ENCODE measurements at places on chromosomes 4 and X.

DNA sequence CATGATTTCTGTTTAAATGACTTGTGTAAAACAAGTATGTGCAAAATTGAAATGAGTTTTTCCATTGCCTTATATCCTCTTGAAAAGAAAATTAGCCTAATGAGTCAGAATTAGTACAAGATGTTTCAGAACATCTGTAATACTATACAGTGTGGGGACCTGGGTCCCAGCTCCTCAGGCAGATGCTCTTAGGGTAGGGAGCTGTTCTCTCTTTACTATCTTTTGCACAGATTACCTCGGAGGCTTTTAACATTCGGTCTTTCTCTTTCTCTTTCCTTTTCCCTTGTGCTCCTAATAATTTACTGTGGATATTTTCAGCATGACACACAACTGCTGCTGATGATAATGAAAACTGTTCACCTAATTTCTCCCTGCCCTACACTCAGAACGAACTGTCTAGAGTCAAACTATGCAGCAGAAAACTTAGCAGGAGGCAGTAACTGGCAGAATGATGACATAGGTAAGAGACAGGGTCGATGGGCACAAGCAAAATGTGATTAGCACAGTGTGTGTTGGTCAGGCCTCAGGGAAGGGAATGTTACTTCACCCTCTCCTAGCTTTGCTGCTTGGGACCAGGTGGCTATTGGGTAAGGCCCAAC, 455.3 kb downstream of the PDHA2 start:
- DNase-seq = no peak

DNA sequence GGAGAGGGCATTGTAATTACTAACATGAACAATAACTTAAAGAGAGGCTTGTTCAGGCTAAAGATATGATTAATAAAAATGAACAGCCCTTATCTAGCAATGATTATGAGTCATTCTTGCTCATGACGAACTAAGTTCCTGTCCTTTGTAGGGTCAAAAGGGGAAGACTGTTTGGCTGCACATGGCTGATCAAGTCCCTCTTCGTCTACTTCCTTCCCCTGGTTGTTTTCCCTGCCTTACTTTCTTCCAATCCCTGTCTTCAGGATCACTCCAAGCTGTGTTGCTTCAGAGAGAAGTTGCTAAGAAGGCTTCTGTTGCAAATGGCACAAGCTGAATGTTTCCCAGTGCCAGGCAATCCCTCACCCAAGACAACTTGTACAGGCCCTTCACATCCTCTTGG, 115.0 kb upstream of the HS3ST1 start:
- no peak for DNase-seq

- DNase-seq = no peak
Observed at GRCh38 chr4:8905226-8905772, 33.7 kb upstream of the HMX1 start.

DNA sequence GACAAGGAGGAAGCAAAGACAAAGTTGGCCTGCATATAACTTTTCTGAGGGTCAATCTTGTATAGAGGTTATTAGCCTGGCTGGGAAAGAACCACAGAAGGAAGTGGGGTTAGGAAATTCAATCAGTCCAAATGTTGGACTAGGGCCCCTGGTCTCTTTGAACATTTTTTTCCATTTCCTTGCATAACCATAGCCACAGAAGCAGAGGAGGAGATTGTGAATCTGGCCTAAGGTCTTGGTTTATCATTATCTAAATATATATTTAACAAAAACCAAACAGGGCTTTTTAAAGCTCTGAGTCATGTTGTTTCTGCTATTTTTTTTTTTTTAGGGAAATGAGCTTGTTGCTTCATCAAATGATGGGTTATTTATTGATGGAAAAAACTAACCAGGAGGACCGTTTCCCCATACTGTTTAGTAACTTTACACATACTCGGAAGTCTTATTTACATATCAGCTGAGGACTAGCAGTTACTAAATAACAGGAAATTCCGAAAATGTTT, 97.7 kb upstream of the ACSL4 start:
- no peak for DNase-seq

GRCh38 chr4:45629717-45630116, 494.1 kb downstream of the GABRG1 start:
- DNase-seq = no peak

DNA sequence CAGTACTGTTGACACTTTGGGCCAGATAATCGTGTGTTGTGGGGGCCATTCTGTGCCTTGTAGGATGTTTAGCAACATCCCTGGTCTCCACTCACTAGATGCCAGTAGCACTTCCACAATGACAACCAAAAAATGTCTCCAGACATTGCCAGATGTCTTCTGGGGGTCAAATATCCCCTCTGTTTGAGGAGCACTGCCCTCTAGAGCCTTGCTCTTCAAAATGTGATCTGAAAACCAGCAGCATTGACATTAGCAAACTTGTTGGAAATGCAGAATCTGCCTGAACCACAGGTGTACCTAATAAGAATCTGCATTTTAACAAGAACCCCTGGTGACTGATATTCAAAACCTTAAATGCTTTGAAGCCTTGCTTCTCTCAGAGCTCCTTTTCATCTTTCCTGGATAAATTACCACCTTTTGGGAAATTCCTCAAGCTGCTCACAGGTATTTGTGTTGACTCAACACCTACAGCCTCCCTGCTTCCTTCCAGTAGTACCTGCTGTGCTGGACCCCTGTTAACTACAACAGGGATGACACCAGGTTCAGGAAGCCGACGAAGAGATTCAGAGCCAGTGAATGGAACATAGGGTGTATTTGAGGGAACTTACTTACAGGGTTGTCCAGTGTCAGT, 459.0 kb upstream of the NR3C2 start:
- DNase-seq = no peak

DNA sequence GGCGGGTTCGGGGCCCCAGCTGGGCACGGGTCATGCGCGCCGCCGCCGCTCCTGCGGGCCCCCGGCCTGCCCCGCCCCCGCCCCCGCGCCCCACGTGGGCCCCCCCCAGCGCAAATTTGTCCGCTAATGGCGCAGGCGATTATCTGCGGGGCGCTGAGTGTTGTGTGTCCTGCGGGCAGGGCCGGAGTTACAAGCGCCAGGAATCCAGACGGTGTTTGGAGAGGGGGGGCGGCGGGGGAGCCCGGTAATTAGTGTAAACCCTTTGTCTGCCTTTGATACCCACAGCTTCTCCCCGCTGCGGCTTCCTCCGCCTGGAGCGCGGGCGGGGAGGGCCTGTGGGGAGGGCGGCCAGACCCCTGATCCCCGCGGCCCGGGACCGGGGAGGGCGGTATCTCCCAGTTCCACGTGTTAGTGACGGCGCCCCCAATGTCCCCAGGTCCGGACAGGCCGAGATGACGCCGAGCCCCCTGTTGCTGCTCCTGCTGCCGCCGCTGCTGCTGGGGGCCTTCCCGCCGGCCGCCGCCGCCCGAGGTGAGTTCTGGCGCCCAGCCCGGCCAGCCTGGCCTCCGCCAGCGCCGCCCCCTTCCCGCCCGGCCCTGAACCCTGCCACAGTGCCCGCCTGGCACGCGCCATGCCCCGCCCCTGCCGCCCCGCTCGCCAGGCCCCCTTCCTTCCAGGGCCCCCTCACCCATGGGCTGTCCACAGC, 761 bp downstream of the FGFRL1 start:
- no peak for DNase-seq

DNA sequence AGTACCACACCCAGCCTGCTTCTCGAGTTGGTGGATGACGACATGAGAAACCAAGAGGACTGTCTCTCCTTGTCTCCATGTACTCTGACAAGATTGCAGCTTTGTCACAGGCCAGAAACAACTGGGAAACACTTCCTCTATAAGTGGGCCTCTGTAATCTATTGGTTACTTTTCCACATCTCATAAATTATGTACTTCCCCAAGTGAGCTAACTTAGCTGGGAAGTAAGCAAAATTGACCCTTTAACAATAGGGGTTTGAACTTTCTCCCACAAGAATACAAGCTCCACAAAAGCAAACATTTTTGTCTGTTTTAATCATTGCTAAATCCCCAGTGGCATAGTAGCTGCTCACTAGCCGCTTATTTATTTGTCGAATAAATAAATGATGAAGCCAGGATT, 14.1 kb upstream of the USO1 start:
- DNase-seq = no peak

DNA sequence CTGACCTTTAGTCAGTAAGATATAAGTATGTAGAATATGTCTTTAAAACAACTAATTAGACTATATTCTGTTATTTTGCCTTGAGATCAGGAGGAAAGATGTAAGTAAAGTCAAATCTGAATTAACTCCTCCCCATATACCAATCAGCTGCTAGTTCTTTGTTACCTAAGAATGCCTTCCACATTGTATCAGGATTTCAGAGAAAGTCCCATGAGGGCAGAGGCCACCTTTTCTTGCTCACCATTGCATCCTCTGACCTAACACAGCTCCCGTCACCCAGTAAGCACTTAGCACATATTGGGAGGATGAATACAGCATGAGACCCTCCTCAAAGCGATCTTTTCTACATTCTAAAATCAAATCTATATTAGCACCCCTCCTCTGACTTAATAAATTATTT, 87.0 kb downstream of the COL25A1 start:
- no peak for DNase-seq

DNA sequence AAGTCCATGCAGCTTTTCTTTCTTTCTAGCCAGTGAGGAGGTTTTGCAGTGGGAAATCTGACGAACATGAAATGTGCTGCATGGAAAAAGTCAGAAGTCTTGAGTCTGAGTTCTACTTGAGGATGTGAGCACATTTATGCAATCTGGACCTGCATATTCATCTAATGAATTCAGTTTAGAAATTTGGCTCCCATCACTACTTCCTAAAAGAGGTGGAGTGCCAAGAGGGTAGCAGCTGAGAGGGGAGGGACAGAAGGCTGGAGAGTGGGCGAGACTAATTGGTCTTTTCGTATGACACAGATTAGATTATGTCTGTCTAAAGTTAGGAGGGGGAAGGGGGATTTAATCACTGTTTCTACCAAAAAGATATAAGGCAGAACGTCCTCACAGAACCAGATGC, 535.9 kb downstream of the IQCM start:
- no peak for DNase-seq

GRCh38 chr4:113593400-113594230, 167.9 kb downstream of the CAMK2D start:
- DNase-seq = no peak

GRCh38 chr4:138572007-138572406, 329.9 kb upstream of the SLC7A11 start:
- DNase-seq = no peak

DNA sequence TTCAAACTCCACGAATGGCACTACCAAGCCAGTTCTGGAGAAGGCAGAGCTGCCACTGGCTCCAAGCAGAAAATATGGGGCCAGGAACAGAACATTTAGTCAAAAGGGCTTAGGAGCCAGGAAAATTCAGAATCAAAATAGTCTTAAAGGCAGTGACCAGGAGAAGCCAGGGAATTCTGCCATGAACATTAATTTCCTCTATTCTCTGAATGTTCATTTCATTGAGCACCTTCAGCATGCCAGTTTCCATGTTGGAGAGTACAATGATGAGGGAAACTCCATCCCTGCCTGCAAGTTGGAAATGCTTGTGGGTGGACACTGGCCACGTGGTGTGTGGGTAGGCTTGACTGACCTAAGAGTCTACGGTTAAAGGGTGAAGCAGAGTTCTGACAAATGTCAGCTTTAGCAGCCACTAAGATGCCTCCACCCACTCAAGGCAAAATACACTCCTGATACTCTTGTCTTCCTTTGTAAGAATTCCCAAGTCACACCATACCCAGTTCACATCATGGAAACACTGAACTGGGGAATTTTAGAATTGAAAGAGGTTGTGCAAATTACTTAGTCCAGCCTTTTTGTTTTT, 190.1 kb upstream of the C1QTNF7 start:
- DNase-seq = no peak

DNA sequence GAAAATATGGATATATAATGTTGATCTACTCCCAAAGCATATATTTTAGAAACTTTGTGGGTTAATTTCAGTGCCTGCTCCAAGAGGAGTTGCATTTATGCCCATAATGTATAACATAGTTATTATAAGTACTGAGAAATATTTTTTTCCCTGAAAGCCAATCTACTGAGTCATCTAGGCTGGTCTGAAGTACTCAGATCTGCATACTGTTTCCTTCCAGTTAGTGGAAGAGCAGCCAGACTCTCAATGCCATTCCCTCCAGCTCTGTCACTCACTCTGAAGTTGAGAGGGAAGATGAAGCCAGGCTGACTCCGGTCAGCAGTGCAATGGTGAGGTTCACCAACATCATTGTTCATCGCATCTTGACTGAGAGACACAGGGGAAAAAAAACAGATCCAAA, 505.1 kb downstream of the PPARGC1A start:
- no peak for DNase-seq

- DNase-seq = peak; percentile 0
Observed at GRCh38 chrX:37349221-37350033, at the start of gene PRRG1. TSS of gene PRRG1 (plus strand) at chrX:37349364. CDS start at chrX:37406250, 56,886 bp downstream.

DNA sequence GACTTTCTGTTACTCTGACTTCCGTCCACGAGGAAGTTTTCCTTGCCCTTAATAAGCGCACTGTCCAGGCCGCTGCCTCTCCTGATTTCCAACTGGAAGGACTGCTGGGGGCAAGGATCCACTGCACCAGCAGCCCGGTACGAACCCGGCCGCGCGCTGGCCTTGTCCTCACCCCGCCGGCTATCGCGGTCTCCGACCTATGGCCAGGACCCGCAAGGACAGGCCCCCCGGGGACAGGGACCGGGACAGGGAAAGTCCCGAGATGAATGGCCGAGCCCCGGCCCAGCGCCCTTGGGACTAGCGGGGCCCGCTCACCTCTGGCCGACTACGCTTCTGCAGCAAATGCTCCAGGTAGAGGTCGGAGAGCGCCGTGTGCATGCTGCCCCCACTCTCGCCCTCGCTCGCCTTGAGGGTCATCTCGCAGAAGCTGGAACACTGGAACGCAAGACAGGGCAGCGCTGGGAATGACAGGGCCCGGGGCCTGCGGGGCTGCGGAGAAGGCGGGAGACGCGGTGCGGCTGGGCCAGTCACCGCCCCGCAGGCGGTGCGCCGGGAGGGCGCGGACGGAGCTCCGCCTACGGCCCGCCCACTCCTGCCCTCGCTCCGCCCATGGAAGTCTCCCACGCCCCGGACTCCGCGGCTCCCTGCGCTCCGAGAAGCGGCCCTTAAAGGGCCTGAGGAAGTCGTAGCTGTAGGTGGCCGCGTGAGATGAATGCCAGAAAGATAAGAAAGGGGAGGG, at the start of gene MPP1:
MPP1 (minus strand) TSS at position 529 of the 739 bp plus-strand sequence; CDS start at position 417, 112 bp downstream.
- no peak for DNase-seq

GRCh38 chr4:71217688-71218087, 121.1 kb upstream of the SLC4A4 start:
- DNase-seq = no peak

- no peak for DNase-seq
Observed at GRCh38 chr4:155489271-155489670, 112.5 kb upstream of the MAP9 start.

- no peak for DNase-seq
Observed at GRCh38 chr4:158458271-158458895, 63.3 kb upstream of the RXFP1 start.

GRCh38 chr4:28241021-28241420, 1380.4 kb downstream of the STIM2 start:
- DNase-seq = no peak
